ENCODE measurements at places on chromosomes 1 and 21.

DNA sequence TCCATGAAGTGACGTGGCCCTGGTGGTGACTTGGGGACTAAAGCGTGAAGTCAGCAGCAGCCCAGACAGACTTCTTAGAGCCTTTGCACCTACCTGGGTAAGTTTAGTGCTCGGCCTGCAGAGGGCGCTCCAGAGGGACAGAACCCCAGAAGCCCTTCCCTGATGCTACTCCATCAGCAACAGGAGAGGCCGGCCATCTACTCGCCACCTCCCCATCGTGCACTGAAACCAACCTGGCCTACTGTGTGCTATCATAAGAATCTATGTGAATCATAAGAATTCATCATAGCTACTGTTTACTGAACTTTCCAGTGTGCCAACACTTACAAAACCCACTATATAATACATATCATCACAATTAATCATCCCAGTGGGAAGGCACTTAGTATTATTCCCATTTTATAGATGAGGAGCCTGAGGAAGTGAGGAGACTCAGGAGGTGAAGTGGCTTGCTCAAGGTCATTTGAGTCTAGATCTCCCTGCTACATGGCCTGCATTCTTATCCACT, 7.9 kb upstream of the EDN2 start:
- no peak for DNase-seq

- no peak for DNase-seq
These were observed 3.9 kb downstream of the CD1B start for GRCh38 chr1:158327481-158327880.

DNA sequence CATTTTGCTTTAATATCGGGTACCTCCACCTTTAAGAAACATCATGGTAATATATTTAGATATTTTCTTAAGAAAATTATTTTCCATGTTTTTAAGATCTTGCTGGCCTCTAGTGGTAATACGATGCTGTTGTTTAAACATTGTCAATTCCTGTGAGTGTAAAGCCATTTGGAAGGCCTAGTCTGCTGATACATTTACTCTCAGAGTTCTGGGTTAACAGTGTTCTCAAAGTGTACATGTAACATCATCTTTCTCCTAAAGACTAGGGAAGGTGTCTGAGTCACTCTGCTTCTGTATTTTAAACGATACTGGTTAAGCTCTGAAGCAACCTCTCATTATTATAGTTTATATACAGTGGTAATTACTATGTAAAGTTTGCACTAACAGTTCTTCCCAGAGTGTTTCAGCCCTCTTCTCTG, 189.1 kb downstream of the RASAL2 start:
- no peak for DNase-seq

GRCh38 chr21:17427157-17427556, 85.7 kb upstream of the CXADR start:
- no peak for DNase-seq

DNA sequence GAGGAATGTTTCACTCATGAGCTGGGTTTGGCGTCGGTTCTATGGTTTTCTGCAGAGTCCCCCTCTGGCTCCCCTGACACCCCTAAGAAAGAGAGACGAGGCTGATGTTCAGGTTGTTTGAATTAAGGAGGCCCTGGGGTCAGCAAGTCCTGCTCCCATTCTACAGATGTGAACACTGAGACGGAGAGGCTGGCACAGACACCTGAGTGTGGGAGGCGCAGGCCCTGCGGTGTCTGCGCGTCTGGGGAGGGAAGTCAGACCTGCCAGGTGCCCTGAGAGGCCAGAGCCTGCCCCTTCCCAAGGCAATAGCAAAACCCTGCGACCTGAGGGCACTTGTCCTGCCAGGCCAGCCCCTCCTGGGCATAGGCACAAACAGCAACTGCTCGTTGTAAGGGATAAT, 47.7 kb downstream of the MEGF6 start:
- DNase-seq = no peak

- DNase-seq = peak; percentile 27
These were observed 1.7 kb downstream of the RHOU start for GRCh38 chr1:228736844-228737445.

DNA sequence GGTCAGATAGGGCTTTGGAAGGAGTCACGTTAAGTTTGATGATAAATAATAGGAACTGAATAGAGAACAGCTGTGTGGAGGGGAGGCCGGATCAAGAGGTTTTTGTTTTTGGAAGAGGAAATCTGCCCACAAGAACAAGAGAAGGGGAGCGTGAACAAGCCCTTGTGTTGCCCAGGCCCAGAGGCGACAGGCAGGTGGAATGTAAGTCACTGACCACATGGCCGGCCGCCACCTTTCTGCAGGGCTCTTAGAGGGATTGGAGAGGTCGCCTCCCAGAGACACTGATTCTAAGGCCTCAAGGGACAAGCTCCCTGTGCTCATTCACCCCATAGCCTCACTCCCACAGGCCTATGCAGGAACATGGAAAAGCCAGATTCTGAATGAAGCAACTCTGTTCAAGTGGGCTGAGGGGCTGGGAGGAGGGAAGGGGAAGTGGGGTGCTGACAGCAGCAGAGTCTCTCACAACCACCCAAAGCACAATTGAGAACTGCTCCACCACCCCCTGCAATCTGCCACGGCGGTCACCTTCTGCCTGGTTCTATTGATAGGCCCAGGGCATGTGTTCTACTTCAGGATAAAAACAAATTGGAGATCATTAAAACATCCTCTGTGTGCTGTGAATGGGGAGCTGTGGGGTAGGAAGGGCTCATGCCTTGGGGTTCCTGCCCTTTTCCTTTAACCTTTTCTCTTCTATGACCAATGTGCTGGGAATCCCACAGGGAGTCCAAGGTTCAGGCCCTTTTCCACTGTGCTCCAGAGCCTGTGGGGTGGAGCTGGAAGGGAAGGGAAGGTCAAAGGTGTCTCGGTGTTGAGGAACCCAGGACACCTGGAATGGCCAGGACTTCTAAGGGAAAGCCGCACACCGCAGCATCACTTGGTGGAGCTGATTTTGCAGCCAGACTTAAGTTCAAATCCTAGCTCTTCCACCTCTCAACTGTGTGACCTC, 63.3 kb upstream of the PARP1 start:
- DNase-seq = no peak

GRCh38 chr1:89200663-89201062, 1.9 kb upstream of the GBP4 start:
- DNase-seq = no peak

DNA sequence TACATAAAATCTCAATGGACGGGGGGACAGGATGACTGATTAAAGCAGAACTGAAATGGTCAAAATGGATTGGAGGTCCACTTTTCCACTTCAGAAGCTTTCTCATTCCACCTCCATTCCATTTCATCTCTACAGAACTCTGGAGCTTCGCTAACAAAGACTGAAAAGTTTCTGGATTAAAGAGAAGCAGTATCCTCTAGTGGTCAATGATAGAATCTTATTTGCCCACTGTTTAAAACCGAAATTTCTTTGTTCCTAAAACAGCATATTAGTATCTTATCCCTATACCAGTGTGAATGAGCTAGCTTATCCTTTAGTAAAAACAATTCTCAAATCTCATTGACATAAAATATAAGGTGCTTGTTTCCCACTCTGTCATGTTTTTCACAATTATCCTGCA, 890.6 kb downstream of the KCNT2 start:
- no peak for DNase-seq

- no peak for DNase-seq
These were observed 193.7 kb downstream of the FOXD2 start for GRCh38 chr1:47631411-47631995.

DNA sequence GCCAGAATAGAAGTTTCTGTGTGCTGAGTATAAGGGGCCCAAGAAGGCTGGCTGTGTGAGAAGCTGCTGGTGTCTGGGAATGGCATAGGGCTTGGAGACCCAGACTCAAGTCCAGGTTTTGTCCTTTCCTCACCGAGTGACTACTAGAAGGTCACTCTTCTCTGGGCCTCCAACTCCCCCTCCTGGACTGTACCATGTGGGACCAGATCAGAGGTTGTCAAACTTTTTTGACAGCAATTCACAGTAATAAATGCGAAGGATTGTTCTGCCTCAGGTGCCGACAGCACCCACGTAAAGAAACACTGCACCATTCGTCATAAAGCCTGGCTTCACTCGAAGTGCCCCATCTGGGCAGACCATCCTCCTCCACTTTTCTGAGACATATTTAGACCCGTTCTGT, 29.0 kb downstream of the PKP1 start:
- DNase-seq = no peak

GRCh38 chr1:55974714-55975441, 604.5 kb downstream of the PLPP3 start:
- no peak for DNase-seq

DNA sequence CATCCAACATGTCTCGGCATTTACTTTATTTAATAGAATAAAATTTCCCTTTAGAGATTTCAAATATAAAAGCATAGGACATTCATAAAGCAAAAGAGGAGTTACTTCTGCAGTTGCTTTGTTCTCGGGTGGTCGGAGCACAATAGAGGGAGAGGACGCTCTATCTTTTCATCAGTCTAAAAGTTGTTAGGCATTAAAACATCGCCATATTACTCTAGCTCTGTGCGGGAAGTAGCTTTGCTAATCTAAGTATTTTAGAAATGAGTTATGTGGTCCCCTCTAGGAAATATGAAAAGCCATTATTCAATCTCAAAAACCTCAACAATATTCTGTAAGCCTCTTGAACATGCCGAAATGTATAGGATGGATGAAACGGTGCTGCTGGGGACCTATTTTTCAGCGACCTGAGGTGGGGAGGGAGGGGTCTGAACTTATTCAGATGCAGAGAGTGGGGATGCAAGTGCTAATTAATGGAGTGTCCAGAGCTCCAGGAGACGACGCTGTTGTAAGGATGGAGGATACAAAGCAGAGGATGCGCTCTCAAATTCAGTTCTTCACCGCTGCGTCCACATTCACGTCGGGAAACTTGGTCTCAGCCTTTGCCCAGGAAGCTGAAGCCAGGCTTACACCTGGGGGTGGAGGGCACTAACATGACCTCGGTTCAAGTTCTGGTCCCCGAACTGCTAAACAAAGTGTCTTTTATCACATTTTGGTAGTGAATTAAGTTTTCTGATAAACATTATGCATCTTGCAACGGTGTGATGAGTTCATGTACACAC, 6.3 kb downstream of the CDKN2C start:
- DNase-seq = peak; percentile 41

- no peak for DNase-seq
These were observed 260.0 kb upstream of the BEND5 start for GRCh38 chr1:49036700-49037099.

GRCh38 chr1:41341772-41342562, 19.3 kb upstream of the FOXO6 start:
- no peak for DNase-seq

DNA sequence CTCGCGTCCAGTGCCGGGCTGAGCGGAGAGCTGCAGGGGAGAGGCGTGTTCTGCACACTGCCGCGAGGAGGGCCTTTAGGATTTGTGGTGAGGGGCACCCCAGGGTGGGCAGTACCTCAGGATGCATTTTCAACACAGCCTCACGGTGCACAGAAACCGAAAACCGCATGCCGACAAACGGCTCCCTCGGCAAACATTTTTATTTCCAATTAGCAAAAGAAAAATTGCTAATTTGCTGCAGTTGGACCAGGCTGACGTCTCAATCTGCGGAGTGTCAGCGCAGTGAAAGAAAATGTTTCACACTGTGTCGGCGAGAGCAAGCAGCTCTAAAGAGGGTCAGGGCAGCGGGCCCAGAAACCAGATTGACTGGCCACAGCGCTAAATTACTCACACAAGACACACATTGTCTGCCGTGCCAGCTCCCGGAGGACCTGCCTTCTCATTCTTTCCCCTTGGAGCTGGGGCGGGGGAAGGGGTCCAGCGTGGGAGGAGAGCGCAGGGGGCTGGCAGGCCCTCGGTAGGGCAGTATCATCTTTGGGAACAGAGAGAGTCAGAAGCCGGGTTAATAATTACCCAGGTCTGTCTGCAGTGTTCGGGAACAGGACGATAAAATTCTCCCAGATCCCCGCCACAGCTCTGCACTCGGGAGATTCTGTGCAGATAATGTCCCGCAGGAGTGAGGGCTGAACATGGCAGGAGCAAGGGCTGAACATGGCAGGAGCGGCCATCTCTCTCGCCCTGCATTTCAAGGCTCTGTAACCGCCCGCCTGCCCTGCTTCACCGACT, 150.2 kb downstream of the PRDM16 start:
- DNase-seq = no peak

- no peak for DNase-seq
These were observed 69.1 kb downstream of the HSF2BP start for GRCh38 chr21:43590194-43590593.

DNA sequence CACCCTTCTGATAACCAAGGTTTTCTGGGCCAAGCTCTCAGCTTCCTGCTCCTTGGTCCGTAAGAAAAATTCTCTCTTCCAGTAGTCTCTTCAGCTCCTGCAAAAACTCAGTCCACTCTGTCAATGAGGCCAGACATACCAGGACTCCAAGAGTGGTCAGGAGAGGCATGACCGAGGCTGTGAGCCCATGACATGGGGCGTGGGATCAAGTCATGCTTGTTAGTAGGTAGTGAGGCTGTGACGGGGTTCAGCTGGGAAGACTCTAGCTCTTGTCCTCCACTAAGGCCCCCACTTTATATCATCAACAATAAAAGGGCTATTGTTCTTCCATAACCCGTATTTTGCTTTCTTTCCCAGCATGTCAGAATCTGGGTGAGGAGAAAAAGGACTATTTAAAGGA, 10.1 kb upstream of the HCRTR1 start:
- no peak for DNase-seq

- DNase-seq = no peak
These were observed 99.1 kb upstream of the ZNF644 start for GRCh38 chr1:91120936-91121335.

GRCh38 chr1:20209471-20209870, 23.2 kb upstream of the PLA2G2C start:
- no peak for DNase-seq

DNA sequence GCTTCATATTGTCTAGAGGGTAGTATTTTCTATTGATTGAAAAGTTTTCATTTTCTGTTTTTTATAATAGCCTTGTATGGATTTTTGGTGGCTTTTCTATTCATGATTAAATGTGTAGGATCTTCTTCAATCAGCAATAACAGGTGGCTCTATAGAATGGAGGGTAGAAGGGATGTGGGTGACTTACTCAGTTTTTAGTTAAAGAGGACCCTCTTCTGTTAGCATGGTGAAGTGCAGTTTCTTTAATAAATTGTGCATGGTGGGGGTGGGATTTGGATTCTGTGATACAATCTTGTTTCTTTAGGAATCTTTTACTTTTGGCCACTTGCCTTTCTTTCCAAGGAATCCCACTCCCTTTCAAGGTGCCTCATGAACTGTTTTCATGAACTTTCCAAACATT, 64.7 kb downstream of the SLC35A3 start:
- DNase-seq = no peak

GRCh38 chr1:59072583-59072947, 224.3 kb upstream of the FGGY start:
- no peak for DNase-seq

DNA sequence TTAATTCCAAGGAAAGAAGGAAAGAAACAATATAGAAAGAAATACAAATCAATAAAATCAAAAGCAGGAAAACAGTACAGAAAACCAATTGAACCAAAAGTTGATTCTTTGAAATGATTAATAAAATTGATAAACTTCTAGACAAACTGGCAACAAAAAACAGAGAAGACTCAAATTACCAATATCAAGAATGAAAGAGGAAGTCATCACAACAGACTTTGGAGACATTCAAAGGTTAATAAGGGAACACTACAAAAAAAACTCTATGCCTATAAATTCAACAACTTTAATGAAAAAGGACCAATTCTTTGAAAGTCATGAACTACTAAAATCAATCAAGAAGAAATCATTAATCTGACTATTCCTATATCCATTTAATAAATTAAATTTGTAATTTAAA, 329.3 kb upstream of the NR5A2 start:
- DNase-seq = no peak

- no peak for DNase-seq
These were observed 38.2 kb upstream of the USH2A start for GRCh38 chr1:216461466-216461865.

All from right kidney (tissue), 9 donors.